T-cell (primary cell): ENCODE measurements at places on chromosomes 12 and 14.
A peak's percentile ranks its signal among the peaks of the same experiment; 100 is the strongest.

GRCh38 chr14:59086241-59086882 is 102.1 kb upstream of the DAAM1 start:
- no peak for DNase-seq

DNA sequence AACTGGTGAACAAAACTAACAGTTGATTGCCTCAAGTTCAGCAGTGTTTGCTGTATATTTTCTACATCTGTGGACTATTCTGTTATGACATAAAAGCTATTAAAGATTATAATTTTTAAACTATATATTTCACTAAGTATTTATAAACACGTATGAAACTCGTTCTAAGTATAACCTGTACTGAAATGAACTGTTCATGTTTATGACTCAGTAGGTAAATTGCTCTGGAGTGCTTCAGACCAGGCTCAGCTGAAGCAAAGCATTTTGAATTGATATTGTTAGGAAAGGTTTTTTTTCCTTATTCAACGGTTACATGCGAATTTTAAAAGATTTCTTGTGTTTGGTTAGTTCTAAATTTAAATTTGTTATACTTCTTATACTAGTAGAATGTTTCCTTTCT is 151.3 kb downstream of the RAD51B start:
- DNase-seq, result no peak

DNA sequence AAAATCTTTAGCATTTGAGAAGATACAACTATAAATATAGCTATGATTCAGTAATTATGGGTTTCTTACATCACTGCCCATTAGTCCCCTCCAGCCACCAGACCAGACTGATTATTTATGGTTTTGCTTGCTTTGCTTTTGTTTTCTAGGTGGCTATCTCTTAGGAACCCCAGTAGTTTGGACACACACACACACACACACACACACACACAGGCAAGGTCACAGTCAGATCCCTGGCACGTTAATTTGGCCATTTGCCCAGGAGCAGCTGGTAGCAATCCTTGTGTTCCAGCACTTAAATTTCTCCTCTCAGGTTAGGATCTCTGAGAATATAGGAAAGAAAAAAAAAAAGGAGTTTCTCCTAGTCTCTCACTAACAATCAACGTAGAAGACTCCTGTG is 90.2 kb upstream of the RESF1 start:
- no peak for DNase-seq

GRCh38 chr14:30779210-30779609 is 95.1 kb upstream of the COCH start:
- no peak for DNase-seq

- DNase-seq, result peak; percentile 64
These were observed 434.7 kb downstream of the FUT8 start for GRCh38 chr14:65847075-65847847.

DNA sequence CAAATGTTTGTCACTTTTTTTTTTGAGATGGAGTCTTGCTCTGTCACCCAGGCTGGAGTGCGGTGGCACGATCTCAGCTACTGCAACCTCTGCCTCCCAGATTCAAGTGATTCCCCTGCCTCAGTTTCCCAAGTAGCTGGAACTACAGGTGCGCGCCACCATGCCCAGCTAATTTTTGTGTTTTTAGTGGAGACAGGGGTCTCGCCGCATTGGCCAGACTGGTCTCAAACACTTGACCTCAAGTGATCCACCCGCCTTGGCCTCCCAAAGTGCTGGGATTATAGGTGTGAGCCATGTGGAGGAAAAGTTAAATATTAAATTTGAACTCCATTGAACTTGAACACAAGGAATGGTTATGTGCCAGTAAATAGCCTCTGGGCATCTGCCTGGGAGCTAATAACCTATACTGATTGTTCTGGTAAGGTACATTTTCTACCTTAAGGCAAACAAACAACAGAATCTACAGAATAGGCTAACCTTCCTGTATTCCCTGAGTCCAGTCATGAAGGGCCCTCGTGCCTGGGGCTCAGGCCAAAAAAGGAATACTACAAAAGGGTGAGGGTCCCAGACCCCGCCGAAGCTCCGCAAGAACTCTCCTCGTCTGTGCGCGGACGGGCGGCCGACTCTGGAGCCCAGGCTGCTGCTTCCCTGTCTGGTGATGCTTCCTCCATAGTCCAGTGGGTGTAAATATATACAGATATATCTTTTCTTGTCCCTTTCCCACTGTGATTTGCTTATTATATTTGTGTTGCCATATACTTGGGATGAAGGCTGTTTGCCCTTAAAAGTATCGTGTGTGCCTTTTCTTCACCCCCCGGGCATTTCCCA is 74.0 kb upstream of the EIF5 start:
- DNase-seq, result no peak

DNA sequence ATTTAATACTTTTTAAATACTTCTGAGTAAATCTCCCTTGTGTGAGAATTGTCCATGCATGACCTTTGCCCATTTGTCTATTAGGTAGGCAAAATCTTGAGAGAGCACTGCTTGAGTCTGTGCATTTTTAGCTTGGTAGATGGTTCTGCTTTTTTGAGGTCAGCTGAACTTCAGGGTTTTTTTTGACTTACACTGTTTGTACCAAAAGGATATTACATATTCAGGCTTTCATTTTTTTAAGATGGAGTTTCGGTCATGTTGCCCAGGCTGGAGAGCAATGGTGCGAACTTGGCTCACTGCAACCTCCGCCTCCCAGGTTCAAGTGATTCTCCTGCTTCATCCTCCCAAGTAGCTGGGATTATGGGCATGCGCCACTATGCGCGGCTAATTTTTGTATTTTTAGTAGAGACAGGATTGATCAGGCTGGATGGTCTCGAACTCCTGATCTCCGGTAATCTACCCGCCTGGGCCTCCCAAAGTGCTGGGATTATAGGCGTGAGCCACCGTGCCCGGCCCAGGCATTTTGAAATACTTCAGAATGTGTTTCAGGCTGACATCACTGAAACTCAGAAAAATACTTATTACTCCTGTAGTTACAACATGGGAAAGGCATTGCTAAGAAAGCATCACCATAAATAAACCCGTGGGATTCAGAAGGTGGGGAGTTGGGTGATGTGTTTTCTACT is 11.1 kb downstream of the RASSF3 start:
- no peak for DNase-seq

DNA sequence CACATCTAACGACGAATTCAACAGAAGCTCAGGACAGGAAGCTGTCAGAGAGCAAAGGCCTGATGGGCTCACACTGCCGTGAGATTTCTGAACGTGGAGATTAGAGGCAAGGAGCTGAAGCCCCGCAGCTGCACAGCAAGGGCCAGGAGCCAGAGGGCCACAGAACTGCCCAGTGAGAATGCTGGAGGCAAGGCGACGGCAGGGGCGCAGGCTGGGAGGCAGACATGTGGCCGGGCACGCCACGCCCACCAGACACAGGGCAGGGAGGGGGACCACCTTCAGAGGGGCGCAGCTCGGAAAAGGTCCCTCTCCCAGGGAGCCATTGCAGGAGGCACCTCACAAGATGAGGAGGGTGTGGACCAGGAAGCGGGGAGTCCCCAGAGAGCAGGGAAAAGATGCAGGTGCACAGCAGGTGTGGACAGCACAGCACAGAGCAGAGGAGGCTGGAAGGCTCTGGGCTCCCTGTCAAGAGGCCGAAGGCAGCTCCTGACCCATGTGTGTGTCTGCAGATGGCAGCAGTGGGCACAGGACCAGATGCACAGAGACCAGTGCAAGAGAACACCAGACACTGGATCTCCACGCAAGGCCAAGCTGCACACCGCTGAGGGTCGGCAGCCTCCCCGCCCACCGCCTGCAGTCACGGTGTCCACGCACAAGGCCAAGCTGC is 23.0 kb downstream of the BTBD6 start:
- no peak for DNase-seq

- no peak for DNase-seq
These were observed 129.8 kb downstream of the TBX5 start for GRCh38 chr12:114275932-114276785.

- no peak for DNase-seq
These were observed 21.3 kb downstream of the LRRIQ1 start for GRCh38 chr12:85057370-85057963.

DNA sequence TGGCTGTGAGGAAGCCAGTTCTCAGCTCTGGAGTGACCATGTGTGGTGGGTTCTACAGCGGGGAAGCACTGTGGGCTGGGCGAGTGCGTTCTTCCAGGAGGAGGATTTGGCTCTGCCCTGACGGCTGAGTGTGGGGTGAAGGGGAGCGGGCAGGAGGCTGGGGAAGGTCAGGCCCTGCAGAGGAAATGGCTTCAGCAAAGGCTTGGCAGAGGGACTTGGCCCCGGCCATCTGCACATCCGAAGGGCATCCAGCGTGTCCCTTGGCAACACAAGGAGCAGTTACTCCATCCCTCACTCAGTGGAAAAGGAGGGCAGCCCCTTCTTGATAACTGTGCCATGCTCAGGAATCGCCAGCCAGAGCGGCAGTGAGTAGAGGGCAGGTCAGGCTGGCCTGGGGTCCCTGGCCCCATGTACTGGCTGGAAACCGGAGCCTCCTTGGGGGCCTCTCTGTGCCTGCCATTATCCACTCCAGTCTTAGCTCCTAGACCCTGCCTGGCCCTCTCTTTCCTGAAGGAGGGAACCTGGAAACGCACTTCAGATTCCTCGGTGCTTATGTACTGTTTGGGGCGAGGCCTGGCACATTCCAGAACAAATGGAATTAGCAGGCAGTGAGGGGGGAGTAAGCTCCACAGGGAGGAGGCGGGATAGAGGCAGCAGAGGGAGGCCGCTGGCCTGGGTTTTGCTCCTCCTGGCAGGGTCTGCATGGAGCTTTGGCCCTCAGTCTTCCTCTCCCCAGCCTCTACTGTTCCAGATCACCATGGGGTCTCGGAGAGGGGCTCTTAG is 133.6 kb upstream of the NCOR2 start:
- DNase-seq, result no peak

DNA sequence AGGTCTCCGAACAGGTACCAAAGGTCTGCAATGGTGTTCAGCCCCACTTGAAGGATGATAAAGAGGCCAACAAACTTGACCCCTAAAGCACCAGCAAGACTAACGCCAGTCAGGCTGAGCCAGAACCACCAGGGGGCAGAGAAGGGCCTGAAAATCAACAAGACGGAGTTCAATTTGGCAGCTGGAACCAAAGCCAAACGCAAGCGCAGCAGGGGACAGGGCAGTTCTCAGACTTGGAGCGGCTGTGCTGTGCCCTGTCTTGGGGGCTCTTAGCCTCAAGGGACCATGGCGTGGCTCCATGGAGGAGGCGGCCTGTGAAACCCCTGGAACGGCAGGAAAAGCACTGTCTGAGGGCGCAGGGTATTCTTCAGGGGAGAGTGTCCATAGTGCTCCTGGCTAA is 19.6 kb downstream of the POMT2 start:
- peak; percentile 10 for DNase-seq

DNA sequence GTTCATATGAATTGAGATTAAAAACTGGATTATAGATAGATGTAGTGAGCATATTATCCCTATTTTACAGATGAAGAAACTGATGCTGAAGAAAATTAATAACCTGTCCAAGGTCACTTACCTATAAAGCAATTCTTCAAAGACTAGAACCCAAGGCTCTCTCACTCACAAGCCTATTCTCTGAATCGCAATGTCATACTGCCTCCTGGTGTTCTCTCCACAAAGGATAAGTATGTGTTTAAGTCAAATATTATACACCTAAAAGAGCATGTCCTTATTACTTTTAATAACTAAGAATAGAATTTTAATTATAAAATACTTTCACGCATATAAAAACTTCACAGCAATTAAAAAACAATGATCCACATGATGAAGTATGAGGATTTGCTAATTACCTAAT is 721.3 kb upstream of the USP15 start:
- DNase-seq, result no peak

- DNase-seq, result no peak
These were observed 99.5 kb downstream of the SYNE2 start for GRCh38 chr14:63952053-63952932.

- DNase-seq, result no peak
These were observed 411.4 kb upstream of the SOX5 start for GRCh38 chr12:24360907-24361306.

DNA sequence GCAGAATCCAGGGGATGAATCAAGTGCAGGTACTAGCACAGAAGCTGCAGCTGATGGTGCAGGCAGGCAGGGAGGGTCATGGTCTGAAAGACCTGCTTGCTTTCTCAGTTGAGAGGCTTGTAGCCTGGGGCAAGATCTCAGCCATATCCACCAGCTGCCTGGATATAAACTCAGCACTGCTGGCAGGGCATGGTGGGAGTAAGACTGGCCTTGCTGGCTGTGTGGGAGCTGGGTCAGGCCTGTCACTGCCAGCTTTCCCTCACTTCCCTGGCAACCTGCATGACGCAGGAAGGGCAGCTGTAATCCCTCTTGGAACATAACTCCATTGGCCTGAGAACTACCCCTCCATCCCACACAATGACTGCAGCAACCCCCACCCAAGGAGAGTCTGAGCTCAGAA is 230.1 kb downstream of the ANO6 start:
- no peak for DNase-seq

DNA sequence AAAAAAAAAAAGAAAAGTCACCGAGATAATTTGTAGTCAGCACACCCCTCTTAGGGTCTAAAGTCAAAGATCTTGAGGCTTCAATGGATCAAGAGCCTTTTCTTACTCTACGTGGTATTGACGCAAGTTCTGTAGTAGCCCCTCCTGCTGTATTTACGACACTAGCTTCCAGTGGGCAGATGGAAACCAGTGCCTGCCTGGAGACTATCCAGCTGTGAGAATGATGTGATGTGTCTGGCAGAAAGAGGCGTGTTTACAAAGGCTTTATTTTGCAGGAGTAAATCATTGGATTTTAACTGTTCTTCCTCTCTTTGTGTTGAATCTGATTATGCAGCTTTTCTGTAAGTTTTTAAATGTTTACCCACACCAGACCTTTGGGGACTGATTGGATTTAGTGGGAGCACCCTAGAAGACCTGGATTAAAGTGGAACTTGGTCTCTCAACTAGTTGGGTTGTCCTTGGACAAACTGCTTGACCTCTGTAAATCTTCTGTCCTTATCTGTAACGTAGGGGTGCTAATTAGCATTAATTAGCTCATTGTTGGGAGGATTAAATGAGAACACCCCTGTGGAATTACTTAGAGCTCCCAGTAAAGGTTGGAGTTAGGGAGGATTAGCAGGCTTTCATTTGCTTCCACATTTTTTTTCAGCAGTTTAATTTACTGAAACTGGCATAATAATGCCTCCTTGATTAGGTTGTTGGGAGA is 72.4 kb downstream of the RASSF3 start:
- no peak for DNase-seq

- DNase-seq, result no peak
These were observed 9.2 kb downstream of the ARHGAP9 start for GRCh38 chr12:57470286-57470969.

GRCh38 chr14:56333359-56334292 is 215.4 kb downstream of the PELI2 start:
- DNase-seq, result no peak

DNA sequence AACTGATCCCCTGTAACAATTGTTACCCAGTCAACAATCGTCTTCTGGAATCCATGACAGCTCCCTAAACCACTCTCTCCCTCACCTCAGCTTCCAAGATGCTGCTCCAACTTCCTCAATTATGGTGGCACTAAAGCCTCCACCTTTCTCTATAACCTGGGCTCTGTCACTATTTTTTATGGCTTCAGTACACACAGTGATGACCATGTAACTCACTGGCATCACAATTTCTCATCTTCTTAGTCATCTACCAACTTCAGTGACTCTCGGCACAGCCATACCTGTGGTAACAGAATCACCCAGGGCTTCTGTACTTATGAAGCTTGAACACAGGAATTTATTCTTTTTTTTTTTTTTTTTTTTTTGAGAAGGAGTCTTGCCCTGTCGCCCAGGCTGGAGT is 32.0 kb upstream of the NPAS3 start:
- no peak for DNase-seq

GRCh38 chr14:74892745-74893144 is 11.0 kb downstream of the DLST start:
- DNase-seq, result no peak

GRCh38 chr14:106518054-106518943 is 991.9 kb downstream of the TMEM121 start:
- DNase-seq, result peak; percentile 73
